ENCODE measurements at places on chromosomes 16 and 17.
A peak's percentile ranks its signal among the peaks of the same experiment; 100 is the strongest.

- peak; percentile 16 for DNase-seq
Measured at GRCh38 chr17:82497483-82498405, 21.8 kb upstream of the FOXK2 start.

- DNase-seq, result no peak
Measured at GRCh38 chr16:3787924-3788661, 70.8 kb upstream of the TRAP1 start.

GRCh38 chr16:4378161-4378666 is 6.6 kb downstream of the VASN start:
- no peak for DNase-seq

GRCh38 chr16:27096375-27096774 is 29.6 kb downstream of the C16orf82 start:
- no peak for DNase-seq

DNA sequence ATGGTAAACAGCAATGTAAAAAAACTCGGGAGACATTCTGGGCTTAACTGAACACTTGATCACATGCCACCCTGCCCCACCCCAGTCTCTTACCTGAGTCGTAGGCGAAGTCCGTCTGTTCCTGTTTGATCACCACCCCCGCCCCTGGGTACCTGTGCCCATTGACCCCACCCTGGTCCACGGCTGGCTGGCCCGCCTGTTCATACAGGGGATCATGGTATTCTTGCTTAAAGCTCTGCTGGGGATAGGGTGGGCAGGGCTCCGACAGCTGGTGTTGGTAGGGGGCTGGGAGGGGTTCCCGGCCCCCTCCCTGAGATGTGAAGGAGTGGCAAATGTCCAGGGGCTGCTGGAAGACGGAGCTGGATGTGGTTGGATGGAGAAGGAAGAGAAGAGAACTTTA is 13.6 kb downstream of the ETV4 start:
- DNase-seq, result no peak

GRCh38 chr16:23155445-23156049 is 6.3 kb upstream of the USP31 start:
- DNase-seq, result no peak

DNA sequence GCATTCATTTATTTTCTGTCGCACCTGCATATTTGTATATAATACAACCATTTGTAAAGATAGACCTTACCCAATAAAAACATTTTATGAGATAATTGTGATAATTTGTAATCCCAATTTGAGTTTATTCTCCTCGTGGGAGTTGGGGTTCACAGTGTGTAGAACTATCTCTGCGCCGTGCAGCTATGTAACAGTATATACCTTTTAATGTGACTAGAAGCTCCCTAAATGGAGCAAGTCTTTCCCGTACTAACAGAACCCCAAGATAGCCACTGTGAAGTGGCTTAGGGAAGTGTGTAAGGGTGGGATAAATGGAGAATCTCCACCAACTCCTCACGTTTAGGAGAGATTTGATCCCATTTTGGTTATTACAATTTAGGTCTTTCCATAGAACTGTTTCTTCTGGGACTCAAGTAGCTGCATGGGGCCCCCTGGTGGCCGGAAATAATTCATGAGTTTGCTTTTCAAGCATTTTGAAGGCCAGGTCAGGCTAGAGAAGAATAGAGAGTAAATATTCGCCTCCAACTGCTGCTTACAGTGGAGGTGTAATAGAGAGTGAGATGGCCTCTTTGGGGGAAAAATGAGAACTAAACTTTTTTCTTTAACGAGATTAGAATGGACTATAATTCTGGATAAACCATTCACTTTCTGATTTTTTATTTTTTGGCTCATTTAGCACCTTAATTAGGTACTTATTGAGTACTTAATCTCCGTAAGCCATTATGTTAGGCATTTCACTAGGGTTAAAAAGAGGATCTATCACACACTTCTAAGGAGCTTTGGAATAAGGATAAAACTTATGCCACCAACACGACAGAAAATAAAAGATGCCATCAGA is 4.5 kb downstream of the TMEM100 start:
- peak; percentile 35 for DNase-seq

GRCh38 chr16:14109077-14109775 is 38.1 kb downstream of the MRTFB start:
- no peak for DNase-seq

DNA sequence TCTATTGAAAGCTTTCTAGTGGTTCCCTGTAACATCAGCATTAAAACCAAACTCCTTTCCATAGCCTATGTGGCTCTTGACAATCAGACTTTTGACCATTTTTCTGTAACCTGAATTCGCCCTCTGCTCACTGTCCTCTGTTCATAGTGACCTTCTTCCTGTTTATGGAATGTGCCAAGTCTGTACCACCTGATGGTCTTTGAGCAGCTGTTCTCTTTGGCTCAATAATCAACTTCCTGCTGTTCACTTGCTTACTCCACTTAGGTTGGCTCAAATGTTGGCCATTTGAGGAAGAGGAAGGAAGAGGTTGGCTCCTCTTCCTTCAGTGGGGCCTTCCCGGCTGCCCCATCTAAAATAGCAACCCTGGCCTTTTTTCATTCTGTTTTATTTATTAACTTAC is 251.5 kb downstream of the CA10 start:
- no peak for DNase-seq

DNA sequence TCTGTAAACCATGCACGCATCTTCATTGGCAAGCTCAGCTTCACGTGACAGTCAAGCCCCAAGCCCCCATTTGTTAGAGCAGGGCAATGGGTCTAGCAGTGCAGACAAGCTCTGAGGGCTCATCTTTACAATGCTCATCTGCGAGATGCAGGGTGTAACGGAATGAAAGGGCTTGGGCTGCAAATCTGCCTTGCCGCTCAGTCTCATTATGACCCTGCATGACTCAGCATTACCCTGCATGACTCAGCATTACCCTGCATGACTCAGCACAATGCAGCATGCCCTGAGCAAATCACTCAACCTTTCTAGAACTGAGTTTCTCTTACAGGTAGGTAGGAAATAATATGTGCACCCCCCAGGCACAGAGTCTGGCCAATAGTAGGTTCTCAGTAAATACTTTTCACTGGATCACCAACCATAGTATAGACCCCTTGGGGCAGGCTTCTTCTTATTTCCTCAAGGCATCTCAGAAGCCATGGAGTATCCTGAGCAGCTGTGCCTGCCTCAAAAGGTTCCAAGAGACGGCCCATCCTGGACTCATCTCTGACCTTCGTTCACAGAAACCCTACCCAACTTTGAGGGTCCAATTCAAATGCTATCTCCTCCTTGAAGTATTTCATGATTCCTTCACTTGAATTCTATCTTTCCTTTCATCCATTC is 391.3 kb upstream of the CDH5 start:
- no peak for DNase-seq

DNA sequence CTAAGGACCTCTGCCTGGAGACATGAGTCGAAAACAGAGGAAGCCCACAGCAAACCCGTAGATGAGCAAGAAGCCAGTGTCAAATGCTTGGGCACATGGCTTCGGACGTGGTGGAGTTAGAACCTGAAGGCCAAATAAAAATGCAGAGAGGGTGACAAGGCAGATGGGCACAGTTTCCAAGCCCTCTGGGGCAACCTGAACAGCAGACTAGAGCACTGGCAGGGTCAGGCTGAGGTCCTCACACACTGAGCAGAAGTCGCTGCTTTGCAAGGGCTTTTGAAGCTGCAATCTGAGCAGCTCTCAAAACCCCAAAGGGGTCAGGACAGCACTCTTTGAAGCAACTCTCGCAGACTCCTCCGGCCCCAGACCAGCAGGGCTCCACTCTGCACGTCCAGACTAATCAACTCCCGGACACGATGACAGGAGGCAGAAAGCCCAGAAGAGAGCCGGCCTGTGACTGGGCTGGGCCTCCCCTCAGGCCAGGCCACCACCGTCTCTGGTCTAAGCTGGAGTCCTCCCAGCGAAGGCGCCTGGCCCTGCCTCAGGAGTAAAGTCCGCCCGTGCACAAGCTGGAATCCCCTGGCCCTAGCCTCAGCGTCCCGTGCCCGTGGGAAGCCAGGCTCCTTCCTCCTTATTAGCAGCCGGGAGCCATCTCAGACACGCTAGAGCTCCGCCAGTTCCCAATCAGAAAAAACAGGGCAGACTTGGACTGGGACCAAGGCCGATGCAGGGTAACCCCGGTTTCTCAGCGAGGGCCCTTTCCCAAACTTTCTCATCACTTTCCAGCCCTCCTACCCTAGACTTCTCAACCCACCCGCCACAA is 924 bp downstream of the SMARCD2 start:
- no peak for DNase-seq

DNA sequence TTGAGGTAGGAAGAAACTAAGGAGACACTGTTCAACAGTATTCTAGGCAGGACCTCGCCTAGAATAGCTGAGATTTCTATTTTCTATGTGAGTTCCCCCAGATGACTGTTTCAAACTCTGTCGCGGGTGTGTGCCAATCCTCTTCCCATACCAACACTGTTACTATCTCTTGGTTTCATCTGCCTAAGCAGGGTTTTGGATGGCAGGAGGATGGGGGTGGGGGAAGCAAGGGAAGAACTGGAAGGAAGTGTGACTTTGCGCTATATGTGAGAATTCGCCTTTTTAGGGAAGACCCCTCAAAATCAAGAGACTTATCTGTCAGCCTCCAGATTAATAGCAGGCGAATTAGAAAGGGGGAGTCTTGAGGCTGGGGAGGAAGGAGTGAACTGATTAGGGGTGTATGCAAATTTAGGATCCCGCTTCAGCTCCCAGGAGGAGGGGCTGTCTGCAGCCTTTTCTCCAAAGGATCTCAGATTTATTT is 521 bp upstream of the G6PC3 start:
- DNase-seq, result no peak

- no peak for DNase-seq
Measured at GRCh38 chr16:87608400-87608985, 6.2 kb downstream of the JPH3 start.

DNA sequence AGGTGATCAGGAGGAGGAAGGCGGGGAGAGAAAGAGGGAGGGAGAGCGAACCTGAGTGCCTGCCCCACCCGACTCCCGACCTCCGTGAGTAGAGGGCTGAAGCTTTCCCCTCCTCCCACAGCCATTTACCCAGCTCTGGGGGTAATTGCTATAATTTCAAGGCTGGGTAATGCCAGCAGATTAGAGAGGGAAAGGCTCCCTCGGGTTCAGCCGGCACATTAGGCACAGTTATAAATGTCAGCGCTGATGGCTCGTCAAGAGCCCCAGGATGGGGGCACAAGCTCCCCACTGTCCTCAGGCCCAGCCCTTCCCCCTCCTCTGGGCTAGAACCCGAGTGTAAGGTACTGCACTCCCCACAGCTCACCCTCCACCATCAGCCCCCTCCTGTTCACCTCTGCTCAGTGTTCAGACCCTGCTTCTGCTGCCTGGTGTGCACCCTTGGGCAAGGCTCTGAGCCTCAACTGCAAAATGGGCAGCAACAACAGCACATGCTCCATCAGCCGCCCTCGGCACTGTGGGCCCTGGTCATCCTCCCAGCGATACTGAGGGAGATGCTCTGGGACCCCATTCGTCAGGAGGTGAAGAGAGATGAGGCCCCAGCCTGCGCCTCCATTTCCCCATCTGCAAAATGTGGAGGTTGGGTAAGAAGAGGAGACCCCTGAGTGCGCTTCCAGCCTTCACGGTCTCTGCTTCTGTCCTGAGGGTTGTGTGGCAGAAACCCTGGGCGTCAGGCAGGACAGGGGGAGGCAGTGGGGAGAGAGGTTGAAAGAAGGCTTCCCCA is 77.2 kb downstream of the NT5M start:
- no peak for DNase-seq

- no peak for DNase-seq
Measured at GRCh38 chr17:9932491-9932890, 27.4 kb upstream of the RCVRN start.

DNA sequence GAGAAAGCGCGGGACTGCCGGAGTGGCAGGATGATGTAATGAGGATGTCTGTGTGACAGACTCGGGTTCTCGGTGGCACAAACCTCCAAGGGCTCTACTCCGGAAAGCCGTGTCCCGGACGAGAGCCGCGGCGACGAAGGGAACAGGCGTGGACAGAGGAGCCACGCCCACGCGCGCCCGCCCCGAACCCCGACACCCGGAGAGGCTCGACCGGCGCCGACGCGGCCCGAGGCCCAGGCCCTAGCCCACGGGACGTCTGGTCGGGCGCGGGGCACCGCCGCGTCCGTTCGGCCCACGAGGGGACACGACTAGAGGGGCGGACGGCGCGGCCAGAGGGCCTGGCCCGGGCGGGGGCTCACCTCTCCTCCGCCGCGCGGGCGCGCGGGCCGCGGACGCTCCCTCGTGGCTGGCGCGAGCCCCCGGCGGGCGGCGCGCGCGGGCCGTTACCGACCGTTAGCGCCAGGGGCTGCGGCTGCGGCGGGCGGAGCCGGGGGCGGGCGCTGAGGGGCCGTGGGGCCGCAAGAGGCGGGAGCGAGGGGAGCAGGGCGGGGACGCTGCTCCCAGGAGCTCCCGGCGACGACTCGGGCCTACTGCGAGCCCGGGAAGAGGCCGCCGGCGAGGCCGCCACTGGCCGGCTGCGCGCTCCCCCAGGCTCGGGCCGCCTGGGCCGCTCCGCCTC is 2.1 kb upstream of the IRX5 start:
- no peak for DNase-seq

DNA sequence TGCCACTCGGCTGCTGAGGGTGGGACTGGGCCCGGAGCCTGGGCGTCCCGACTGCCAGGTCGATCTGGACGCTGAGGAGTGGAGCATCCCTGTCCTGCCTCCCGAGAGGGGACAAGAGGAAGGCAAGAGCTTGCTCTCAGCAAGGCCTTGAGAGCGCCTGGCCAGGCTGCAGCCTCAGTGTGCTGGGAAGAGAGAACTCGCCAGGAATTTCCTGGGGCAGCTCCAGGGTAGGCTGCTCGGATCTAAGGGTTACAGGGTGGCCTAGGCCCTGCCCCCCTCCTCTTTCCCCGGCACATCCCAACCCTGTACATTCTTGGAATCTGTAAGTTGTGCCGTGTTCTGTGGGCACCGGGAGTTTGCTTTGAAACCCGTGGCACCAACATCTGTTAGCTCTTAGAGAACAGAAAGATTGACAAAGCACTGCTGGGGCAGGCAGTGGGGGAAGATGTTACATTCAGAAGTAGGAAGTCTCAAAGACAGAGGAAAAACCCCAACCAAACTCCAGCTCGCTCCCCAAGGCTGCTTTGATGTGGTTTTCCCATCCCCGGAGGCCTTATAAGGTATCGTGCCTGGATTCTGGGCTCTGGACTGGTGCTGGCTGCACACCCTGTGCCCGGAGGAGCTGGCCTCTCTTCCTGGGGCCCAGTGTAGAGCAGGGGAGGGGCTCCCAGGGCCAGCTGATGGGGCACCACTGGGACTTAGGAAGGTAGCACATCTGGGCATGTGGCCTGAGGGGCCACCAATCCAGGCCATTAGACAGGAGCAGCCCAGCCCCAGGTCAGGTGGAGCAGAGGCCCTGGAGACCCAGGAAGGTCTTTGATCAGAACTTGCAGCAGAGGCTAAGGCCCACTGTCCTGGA is 55.2 kb downstream of the NKD1 start:
- no peak for DNase-seq

GRCh38 chr16:28563218-28563617 is 9.5 kb downstream of the SGF29 start:
- no peak for DNase-seq

- DNase-seq, result no peak
Measured at GRCh38 chr17:163514-164098, 17.8 kb downstream of the DOC2B start.

GRCh38 chr17:2180768-2181167 is 122.8 kb downstream of the SMG6 start:
- DNase-seq, result no peak

- no peak for DNase-seq
Measured at GRCh38 chr16:85967111-85967510, 68.1 kb downstream of the IRF8 start.

Measured in stimulated activated CD8-positive, alpha-beta memory T cell treated with anti-CD3 and anti-CD28 coated beads, Interleukin-4, amount 100 ng/mL, for 1 hour (primary cell).